ENCODE measurements at places on chromosomes 7 and 10.

- no peak for DNase-seq
Observed at GRCh38 chr7:77674878-77675277, 21.4 kb upstream of the RSBN1L start.

GRCh38 chr10:118239236-118239630, 102.9 kb downstream of the FAM204A start:
- no peak for DNase-seq

- no peak for DNase-seq
Observed at GRCh38 chr7:55344840-55345239, 20.3 kb upstream of the LANCL2 start.

DNA sequence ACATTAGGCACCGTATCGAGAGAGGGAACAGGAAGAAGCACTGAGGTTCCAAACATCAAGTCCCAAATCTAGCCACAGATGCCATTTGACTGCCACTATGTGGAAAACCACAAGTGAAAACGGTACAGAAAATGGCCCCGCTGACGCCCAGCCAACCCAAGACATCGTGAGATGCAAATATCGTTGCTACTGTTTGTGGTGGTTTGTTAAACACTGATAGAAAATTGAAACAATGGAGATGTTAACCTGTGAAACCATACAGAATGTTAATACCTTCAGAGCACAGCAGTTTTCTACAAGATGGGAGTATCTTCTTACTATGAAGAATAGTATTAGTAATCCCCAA, 152.4 kb upstream of the LRRTM3 start:
- DNase-seq: no peak

DNA sequence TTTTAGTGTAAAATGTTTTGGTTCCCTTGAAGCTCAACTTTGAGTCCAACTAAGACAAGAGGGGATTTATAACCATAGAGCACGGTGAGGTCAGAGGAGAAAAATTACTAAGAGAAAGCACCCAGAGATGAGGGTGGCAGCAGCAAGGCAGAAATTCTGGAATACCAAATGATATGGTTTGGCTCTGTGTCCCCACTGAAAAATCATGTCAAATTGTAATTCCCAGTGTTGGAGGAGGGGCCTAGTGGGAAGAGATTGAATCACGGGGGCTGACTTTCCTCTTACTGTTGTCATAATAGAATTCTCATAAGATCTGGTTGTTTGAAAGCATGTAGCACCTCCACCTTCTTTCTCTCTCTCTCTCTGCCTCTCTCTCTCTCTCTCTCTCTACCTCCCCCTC, 19.4 kb upstream of the AKR1C1 start:
- DNase-seq: no peak

DNA sequence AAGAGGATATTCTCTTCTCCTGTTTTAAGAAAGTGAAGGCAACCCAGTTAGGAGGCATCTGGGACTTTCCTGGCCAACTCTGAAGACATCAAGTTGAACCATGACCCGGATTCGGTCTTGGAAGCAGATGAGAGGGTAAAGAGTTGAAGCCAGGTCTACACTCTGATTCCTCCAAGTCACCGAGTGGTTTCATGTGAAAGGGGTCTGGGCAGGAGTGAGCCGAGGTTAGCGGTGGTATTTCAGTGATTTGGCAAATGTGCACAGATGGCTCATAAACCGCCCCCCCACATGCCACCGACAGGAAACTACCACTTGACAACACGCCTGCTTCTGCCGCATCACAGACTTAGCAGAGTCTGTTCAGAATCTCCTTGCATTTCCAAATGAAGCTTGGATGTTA, 11.4 kb upstream of the REPIN1 start:
- DNase-seq: peak; percentile 51

- DNase-seq: no peak
Observed at GRCh38 chr7:50095634-50096033, 2.6 kb upstream of the ZPBP start.

- DNase-seq: no peak
Observed at GRCh38 chr7:20244334-20245120, 27.3 kb upstream of the MACC1 start.

GRCh38 chr10:87707254-87707653, 47.6 kb downstream of the PAPSS2 start:
- DNase-seq: no peak

DNA sequence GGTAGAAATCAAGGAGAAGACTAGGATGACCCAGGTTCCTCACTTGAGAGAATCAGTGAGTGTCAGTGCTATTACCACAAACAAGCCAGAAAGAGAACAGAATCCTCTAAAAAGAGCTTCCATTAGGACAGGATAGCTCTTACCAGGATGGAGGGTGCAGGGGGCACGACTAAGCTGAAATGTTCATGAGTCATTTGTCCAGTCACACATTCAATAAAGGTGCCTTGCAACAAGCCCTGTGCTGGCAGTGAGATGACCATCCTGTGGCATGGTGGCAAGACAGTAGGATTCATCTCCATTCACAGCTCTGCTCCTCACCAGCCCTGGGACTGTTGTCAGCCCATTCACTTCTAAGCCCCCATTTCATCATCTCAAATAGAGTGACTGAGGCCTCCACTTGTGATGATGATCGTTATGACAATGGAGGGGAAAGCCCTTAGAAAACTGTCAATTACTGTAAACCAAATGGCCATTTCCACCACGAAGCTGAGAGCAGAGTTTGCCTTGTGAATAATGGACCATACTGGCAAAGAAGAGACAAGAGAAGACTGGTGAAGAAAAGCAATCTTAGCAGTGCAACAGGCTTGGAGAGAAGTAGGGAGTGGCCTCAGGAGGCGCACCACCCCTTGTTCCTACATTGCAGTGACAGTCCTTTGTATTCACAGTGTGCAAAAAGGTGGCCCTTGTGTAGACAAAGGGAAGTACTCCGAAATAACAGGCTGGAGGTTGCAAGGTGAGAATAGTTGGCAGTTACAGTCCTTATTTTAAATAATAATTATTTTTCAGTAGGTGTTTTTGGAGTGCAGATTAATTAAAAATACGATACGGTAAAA, 9.0 kb upstream of the WIPF3 start:
- DNase-seq: no peak

DNA sequence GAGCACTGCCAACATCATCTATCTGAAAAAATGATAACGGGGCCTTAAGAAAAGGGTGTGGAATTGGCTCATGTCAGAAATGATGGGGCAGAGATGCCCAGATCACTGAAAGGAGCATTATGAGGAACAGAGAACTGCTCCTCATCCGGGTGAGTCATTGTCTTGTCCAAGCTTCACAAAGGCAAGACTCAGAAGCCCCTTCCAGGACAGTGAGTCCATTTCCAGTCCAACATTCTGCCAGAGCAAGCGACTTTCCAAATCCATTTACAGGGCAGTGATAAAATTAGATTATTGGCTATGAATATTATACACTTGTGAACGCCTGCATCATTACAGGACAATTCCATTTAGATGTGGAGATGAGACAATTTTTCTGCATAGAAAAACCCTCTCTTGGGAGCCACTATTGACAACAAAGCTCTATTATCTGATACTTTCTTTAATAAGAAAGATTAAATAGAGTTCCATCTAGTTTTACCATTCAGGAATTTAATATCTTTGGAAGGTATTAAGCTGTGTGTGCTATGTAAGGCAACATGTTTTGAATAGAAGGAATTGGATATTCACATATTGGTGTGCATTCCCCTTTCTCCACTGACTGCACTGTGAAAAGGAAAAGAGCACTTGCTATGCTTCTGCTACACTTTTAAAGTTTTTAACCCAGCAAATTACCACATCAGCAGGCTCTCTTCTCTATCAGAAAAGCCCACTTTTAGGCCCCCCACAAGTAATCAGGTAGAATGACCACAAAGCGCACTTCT, 159.6 kb downstream of the NRP1 start:
- no peak for DNase-seq

DNA sequence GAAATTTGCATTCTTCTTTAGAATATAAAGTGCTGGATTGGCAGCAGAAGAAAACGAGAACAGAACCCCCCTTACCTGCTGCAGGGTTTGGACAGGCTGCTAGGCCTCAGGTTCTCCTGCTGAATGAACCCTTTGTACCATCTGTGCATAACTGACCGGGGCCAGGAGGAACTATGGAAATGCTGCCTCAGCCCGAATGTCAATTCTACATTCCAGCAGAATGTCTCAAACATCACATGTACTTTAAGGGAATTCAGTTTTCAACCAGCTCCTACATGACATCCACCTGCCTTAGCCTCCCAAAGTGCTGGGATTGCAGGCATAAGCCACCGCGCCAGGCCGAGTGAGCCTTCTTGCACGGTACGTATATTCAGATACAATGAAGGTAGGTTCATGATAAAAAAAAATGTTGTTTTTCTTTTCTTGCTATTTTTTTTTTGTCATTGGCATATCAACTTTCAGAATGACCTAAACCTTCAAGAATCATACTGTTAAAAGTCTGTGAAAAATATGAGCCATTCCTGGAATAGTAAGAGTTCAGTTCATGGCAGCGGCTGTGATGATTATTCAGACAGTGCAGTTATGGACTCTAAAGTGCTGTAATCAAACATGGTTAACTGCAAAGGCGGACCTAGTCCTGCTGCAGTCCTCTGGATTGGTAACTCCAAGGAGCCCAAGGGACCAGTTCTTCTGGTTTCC, 84.4 kb upstream of the TNS3 start:
- no peak for DNase-seq

DNA sequence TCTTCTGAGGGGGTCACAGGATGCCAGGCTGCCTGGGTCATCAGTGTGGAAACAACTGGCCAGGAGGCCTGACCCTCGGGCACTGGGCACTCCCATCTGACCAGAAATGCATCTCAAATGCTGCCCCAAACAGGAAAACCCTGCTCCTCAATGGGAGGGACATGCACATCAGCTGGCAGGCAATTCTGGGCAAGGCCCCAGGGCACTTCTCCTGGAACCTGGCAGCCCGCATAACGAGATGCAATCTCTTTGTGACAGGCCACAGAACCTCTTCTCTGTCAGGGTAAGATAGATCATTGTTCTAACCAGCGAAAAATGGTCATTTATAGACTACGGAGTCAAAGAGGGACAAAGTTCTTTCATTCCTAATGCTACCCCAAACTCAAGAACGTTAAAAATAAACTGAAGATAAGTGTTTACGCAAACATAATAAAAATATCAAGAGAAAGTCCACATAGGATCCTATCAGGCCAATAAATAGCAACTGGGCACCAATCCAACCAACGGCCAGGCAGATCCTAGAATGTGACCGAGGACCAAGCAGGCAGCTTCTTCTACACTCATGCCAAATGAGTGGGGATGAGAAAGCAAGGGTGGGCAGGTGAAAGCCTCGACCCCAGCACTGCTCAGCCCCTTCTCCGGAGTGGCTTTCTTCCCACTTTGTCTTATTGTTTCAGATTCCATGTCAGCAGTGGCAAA, 212.3 kb downstream of the TCERG1L start:
- DNase-seq: no peak

DNA sequence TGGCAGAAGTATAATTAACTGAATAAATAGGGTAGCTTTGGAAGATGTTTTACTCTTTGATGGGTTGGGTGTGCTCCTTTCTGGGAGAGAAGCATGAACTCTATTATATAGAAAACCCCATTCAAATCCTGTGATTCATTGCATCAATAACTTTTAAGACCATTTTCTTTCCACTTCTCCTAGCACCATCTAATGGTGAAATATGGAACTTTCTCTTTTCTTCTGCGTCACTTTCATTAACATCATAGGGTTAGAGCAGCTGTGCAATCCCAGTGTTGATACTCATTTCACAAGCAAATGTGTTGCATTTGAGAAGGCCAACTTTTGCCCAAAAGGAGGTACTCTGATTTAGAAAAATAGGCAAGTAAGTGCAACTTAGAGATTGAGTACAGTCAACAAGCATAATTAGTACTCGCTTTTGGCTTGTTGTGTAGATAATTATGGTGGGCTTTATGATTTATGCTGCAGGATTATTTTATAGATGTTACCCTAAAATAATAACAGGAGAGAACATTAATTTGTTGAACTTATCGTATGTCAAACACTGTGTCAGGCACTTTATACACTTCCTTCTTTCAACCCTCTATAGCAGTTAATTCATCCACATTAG, 92.9 kb downstream of the CPED1 start:
- no peak for DNase-seq

GRCh38 chr10:130739757-130740145, 571.8 kb downstream of the TCERG1L start:
- DNase-seq: no peak

GRCh38 chr7:100574362-100575205, 884 bp upstream of the SAP25 start:
- DNase-seq: no peak

DNA sequence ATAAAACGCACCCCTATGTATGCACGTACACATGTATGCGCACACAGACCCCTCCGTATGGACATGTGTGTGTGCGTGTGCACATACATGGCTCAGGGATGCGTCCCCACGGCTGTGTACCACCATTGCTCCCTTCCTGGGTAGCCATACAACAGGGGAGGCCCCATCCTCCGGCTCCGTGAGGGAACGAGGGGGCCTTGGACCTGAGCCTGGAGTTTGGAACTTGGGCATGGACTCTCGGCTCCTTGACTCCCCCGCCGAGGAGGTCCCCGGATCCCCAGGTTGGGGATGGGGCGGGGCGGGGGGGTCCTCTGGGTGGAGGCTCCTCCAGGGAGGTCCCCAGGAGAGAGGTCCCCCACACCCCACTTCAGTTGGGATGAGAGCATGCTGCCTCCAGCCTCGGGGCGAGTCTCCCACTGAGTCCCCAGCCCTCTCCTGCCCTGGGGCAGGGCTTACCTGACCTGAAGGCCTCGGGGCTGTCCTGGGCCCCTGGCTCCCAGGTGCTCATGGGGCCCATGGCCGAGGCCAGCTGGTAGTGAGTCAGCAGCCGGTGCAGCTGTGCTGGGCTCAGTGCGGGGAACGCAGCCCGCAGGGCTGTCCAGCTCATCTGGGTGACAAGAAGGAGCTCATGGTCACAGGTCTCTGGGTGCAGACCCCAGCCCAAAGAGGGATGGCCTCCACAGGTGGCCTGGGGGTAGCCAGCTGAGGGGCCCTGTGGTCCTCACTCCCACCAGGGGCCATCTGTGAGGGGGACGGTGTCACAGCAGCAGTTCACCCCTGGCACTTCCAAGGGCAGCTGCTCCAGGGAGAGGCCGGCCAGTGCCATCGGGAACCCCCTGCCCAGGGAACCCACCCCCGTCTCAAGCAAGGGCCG, 29.9 kb downstream of the AP5Z1 start:
- DNase-seq: no peak

DNA sequence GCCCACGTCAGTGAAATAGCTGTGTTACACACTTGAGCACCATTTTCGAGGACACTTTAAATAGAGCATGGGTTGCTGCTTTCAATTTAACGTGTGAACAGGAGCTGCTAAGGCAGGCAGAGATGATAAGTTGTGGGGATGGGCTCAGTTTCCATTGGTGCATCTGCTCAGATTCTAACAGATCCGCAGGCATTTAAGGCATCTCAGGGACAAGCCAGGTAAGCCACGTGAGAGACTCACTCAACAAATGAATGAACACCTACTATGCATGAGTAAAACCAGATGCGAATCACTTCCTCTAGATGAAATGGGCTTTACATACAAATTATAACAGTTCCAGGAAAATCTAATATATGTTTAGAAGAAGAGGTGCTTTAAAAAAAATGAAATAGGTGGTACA, 34.6 kb downstream of the PLXNA4 start:
- no peak for DNase-seq

DNA sequence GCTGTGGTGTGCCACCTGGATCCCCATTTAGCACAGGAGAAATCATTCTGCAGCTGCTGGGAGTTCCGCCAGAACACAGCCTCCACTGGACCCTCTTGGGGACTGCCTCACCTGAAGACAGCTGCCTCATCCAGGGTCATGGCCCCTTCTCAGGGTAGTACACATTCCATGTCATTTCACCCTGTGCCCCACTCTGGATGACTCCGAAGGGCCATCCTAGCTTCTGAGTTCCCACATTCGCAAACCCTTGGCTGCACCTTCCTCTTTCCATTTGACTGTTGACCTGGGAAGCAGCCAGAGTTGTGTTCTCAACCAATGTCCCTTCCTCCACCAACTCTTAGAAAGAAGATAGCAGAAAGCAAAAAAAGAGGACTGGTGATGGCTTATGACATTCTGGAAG, 125.6 kb upstream of the TBX20 start:
- no peak for DNase-seq
